SIG-M5 (cell line): ENCODE measurements at places on chromosomes 2 and 18.

- DNase-seq: no peak
Observed at GRCh38 chr2:69544951-69545350, 98.6 kb downstream of the AAK1 start.

DNA sequence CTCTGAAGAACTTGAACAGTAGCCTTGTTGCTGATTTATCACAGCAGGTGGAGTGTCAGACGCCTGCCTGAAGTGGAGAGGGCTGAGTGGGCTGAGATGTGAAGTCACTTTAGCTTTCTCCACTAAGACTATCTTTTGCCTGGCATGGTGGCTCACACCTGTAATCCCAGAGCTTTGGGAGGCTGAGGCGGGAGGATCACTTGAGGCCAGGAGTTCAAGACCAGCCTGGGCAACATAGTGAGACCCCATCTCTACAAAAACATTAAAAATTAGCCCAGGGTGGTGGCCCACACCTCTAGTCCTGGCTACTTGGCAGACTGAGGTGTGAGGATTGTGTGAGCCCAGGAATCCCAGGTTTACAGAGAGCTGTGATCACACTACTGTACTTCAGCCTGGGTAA is 60.6 kb upstream of the TTC39C start:
- DNase-seq: no peak

GRCh38 chr2:191650896-191651773 is 26.8 kb upstream of the NABP1 start:
- no peak for DNase-seq

DNA sequence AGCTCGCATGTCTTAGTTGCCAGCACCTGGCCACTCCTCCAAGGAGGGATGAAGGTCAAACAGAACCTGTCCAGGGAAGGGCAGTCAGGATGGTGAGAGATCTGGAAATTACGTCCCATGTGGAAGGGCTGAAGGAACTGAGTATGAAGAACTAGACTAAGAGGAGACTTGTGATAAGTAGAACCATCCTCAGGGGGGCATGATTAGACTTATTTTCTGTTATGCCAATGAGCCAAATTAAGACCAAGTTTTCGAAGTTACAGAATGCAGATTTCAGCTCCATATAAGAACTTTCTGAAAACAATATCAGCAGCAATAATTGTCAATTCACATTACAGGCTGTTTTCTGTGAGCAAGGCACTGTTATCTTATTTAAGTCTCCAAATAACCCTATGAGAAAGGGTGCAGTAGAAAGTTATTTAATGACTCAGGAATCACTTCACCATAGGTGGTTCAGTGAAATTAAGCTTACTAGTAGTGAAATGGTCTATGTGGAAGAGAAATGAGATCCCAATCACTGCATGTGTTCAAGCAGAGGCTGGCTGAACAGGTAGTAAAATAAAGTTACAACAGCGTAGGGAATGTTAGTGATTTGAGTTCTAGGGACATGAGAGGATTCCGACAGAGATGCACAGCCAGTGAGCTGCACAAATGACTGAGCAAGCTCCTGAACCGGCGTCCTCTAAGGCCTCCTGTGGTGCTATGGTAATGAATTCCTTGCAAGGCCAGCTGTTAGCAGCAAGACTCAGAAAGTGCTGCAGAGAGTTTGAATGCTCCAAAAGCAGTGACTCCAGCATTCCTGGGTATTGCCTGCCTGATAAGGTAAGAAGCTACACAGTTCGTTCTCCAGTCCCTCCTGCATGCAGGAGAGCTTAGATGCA is 4.5 kb upstream of the DYM start:
- no peak for DNase-seq

DNA sequence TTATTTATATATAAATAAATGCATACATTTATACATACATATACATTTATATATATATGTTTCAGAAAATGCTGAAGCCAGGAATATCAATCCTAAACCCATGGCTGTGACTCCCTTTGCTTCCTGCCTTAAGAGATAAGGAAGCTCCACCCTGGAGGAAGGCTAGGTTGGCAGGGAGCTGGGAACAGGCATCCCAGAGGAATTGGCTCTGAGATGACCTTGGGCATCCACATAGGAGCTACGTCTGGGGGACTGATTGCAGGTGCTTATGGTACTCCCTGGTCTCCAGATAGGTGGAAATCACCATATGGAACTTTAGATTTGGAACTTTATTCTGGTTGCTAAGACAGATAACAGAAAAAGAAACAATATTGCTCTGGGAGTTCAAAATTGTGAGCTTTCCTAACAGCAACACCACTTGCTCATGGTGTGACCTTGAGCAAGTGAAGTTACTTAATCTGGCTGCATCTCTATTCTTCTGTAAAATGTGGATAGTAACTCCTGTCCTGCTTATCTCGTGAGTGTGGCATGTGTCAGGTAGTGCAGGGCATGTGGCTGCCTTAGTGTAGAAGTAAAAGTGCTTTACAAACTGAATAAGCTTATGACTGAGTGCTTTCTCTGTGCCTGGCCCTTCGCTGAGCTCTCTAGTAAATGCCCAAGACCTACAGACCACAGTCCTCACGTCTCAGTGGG is 341.0 kb downstream of the MEIS1 start:
- no peak for DNase-seq

DNA sequence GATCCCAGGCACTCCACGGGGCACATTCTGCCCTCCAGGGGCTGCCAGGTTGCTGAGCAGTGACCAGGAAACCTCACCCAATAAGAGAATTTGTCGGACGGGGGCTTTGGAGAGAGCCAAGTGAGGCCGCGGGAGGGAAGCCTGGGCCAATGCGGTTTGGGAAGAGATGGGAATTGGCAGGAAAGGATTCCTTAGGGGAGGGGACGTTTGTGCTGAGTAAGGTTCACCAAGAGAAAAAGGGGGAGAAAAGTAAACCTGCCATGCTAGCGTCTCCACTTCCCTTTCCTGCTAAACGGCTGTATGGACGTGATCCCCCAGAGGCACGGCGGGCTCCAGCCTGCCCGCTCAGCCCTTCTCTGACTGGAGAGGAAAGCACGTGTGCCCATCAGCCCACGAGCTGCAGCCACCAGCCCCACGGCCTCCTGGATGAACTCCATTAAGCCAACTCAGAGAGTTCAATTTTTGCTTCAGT is 194.4 kb upstream of the ID2 start:
- no peak for DNase-seq

DNA sequence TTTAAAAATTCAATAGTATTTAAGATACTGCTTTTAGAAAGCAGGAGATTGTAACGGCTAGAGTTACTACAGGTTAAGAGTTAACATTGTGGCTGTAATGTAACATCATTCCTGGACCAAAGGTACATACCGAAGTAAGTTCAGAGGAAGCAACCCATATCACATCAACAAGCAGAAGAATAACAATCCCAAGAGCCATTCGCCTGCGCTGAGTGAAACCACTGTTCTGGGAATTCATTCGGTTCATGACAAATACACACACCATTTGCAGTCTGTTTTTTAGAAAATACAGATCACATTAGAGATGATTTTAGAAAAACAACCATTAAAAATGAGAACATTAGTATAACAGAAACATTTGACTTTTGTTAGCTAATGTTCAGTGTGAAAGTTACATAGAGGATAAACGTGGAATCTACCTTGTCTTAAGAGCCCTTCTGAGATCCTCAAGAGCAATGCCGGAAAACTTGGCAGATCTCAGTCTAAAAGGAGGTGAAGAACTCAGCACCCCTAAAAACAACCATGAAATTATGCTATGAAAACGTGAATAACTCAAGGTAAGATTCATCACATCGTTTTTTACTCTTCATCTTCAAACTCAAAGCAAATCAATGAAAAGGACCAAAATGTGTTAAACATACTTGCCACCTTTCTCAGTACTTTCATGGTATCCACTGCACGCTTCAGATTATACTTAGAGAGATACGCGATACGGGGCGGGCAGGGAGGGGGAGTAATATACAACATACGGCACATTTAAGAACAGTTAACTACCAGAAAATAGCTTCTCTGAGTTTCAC is 1.2 kb downstream of the SLC35F5 start:
- no peak for DNase-seq

DNA sequence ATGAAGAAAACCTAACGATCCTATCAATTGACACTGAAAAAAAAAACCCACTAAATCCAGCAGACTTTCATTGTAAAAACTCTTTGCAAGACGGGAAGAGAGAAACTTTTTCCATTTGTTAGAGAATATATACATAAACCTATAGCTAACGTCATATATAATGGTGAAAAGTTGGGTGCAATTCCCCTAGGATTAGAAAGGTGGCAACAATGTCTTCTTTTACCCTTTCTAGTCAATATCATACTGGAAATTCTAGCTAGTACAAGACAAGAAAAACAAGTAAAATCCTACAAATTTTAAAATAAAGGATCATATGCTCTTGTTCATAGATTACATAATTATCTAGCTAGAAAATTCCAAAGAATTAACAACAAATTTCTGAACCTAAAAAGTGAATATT is 1596.5 kb upstream of the LRRTM1 start:
- no peak for DNase-seq

- no peak for DNase-seq
Observed at GRCh38 chr2:7649461-7650228, 732.4 kb downstream of the RNF144A start.

GRCh38 chr2:12605936-12606335 is 110.8 kb upstream of the TRIB2 start:
- DNase-seq: no peak

- no peak for DNase-seq
Observed at GRCh38 chr2:187504312-187504921, 49.8 kb downstream of the TFPI start.
